ENCODE measurements at places on chromosomes 13 and 19.
A peak's percentile ranks its signal among the peaks of the same experiment; 100 is the strongest.

DNA sequence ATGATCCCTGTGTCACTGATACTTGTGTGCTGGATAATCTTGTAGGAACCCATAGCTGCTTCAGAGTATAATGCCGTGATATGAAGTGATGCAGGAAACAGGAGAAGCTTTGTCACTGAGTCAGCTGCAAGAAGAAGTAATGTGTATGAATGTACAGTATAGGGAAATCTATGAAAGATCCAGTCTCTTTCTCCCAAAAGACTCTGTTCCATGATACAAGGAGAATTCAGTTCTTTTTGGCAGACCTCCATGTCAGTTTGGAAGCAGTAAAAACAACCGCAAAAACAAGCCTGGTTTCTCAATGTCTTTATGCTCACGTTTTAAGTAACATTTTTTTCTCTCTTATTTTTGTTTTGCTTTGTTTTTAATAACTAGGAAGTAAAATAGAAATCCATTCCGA, 33.9 kb downstream of the PCDH17 start:
- DNase-seq = no peak

DNA sequence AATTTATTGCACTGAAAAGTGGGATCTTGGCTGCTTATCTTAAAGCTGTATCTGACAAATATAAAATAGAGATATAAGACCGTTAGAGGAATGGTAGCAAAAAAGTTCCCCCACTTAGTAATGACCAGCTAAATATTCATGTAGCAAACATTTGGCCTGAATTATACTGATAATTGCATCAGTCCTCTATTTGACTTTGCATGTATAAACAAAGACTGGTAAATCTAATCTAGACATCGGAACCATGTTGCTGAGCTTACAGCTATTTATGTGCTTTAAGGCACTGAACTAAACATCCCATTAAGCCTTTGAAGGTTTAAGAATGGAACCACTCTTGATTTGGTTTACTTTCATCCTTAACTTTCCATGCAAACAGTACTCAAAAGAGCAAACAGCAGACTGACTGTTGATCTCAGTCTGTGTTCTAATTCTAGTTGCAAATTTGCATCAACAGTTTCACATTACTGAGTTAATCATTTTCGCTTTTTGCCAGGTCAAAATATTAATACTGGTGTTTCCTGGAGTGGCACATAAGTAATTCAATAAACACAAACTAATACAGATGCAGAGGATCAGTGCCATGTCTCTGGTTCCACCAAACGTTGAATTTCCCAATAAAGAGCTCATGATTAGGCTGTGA, 203.5 kb upstream of the HTR2A start:
- no peak for DNase-seq

- peak; percentile 75 for DNase-seq
Observed at GRCh38 chr13:80116107-80116506, 224.8 kb downstream of the SPRY2 start.

DNA sequence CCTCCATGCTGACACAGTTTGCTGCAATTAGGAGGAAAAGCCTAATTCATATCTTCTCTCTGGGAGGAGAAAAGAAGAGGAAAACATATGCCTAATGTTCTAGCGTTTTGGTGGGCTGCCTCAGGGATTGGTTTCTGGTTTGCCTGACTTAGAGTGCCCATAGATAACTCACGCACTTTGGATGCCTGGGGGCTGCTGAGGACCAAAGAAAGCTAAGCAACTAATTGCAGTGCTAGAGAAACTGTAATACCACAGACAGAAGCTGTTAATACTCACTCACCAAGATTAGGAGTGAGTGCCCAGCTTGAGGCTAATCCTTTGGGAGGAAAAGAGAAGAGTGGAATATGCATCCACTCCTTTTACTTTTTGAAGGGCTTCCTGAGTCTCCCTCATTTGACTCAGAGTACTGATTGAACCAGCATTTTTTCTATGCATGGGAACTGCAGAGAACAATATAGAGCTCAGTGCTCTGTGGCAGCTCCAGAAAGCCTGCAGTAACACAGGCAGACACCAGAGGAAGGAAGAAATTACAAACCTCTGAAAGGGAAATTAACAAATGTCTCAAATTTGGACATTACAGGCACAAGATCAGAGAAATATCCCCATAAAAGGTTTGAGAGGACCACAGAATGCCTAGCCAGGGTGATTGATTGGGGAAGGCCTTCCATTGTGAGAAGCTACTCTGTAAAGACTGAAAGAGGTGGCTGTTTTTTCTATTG, 666.4 kb downstream of the OLFM4 start:
- no peak for DNase-seq

GRCh38 chr13:75657111-75657510, 21.0 kb downstream of the LMO7 start:
- peak; percentile 35 for DNase-seq

DNA sequence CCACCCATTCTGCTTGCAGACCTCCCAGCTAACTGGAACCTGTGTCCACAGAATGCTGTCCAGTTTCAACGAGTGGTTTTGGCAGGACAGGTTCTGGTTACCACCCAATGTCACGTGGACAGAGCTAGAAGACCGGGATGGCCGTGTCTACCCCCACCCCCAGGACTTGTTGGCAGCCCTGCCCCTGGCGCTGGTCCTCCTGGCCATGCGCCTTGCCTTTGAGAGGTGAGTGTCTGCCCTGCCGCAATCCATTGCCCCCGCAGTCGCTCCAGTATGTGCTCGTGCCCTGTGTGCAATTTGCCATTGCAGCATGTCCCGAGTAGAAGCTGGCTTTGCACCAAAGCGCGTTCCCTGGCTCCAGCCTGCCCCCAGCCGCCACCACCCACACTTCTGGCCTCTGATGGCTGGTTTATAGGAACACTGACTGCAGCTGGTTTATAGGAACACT, 41.9 kb downstream of the CERS4 start:
- no peak for DNase-seq

GRCh38 chr19:32837531-32837930, 32.0 kb downstream of the SLC7A9 start:
- no peak for DNase-seq

All from EH (cell line).